ENCODE measurements at places on chromosomes 16 and 17. TPM values are rescaled to one million over a fixed set of nuclear protein-coding genes. Genes with fewer than 3 reads are reported as not detected.

ELOB gene
- total RNA-seq, result 37.6 TPM

IGFALS gene
- 0.27 TPM for total RNA-seq

CES1 gene
- not detected for total RNA-seq

ITGAD gene
- total RNA-seq, result not detected

FOXJ1 gene
- not detected for total RNA-seq

PRR35 gene
- not detected for total RNA-seq

Measured in fibroblast of the aortic adventitia (primary cell).